Activated T-helper 1 cell treated with Interleukin-2 at 50 U/mL for 16 hours (primary cell): ENCODE measurements at places on chromosomes 1 and 21.

GRCh38 chr1:154497026-154497806, 4.8 kb upstream of the TDRD10 start:
- DNase-seq: no peak

DNA sequence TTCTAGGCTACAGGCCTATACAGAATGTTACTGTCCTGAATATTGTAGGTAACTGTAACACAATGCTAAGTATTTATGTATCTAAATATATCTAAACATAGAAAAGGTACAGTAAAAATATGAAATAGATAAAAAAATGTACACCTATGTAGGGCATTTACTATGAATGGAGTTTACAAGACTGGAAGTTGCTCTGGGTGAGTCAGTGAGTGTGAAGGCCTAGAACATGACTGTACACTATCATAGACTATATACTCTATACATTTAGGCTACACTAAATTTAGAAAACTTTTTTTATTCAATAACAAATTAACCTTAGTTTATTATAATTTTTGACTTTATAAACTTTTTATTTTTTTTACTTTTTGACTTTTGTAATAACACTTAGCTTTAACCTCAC, 136.9 kb downstream of the DUSP10 start:
- DNase-seq: no peak

- no peak for DNase-seq
Observed at GRCh38 chr1:119822406-119822805, 11.1 kb upstream of the REG4 start.

DNA sequence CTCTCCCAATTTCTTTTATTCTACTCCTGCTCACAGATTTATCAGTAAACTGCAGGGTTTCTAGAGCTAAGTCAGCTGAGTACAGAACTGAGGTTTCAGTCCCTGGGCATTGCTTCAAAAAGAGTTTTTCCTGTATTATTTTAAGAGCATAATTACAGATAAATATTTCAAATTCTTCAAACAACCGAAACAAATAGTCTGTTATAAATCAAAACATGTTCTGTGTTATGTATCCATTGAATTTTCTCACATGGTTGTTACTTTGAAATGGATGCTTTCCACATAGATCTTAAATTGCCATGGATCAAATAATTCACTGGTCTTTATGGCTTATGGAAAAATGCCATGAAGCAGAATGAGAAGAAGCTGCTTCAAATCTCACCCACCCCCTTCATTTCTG, 64.5 kb downstream of the LRRC8C start:
- no peak for DNase-seq

DNA sequence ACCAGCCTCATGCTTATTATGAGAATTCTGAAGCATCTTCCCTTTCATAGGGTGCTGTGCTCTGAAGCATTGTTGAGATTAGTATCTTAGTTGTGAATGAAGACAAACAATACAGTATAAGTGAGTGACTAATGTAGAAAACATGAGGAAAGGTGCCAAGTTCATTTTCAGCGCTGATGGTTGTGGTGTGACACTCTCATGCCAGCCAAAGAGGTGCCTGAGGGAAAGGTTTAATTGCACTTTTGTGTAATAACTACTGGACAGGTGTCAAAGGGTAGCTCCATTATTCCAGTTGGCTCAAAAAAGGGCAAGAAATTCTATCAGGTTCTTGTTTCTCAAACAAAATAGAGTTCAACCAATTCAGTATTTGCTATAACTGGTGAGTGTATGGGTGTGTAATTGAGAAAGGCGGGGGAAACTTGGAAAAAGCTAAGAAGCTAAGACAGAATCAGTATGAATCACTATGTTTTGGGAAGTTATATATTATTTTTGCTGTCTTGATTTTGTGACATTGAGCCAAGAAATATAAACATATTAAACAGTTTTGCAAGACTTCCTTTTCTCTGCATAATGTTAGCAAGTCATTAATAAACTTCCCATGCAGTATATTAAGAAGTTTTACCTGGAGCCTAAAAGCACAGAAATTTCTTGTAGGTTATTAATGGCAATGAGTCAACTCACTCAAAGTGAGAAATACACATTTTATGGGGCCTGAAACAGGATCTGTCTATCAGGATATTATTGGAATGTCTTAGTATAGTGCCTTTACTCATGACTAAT, 31.8 kb downstream of the KCNK2 start:
- no peak for DNase-seq

DNA sequence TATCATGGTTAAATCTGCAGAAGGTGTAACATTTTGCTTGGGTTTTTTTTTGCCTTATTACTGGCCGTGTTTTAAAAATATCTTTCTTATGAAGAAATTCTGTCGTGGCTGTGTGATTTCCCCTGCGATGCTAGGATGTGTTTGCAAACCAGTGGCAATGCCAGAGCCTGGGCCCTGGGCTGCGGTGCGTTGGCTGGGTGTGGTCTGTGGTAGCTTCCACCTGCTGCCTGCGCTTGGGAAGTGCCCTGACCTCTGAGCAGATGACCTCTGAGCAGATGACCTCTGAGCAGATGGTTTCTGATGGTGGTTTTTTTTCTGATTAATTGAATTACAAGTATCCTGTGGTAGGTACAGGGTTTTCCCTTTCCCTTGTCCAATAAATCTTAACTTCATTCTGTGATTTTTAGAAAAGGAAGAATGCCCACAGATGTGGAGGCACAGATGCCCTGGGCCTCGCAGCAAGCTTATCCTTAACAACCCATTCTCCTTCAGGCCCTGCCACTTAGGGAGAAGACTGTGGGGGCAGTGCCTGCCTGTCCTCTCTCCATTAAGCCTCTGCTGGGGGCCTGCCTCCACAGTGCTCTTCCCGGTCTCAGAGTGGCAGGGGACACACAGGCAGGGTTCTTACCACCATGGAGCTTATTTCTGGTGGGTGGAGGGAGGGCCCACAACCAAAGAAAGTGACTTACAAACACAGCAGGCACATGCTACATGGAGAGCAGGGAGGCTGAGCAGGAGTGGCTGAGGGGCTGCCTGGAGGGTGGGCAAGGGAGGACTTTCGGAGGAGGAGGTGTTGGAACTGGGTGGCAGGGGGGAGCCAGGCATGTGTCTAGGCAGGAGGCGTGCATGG, 81.7 kb downstream of the PCBP3 start:
- no peak for DNase-seq

DNA sequence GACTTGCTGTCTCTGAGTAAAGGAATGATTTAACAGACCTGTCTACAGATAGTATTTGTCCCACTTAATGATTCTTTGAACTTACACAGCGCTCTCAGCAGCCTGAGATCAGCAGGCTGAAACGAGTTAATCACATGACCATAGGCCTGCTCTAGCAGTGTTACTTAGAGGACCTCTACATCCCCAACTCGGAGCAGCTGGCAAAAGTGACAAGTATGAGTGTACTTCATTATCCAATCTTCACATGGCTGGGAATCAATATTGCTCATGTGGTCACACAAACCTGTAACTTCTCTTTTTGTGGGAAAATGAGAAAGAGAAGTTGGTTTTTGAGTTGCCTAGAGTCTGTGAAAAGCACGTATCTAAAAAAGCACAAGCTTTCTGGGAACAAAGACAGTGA, 11.4 kb upstream of the ATP13A2 start:
- DNase-seq: no peak

DNA sequence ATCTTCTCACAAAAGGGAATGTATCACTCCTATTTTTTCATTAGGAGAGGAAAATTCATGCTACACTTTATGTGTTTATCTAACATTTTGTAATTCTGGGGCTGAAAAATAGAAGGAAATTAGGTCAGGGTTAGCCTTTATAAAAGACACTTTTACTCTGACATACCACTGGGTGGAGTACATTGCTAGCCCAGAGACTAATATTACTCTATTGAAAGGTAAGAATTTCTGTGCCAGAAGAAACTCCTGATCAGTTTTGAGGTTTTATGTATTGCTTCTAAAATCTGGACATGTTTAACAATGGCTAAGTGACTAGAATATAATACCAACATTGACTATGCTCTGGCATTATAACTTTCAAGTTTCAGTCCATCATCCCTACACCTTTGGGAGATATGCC, 724.6 kb downstream of the USP25 start:
- DNase-seq: no peak

DNA sequence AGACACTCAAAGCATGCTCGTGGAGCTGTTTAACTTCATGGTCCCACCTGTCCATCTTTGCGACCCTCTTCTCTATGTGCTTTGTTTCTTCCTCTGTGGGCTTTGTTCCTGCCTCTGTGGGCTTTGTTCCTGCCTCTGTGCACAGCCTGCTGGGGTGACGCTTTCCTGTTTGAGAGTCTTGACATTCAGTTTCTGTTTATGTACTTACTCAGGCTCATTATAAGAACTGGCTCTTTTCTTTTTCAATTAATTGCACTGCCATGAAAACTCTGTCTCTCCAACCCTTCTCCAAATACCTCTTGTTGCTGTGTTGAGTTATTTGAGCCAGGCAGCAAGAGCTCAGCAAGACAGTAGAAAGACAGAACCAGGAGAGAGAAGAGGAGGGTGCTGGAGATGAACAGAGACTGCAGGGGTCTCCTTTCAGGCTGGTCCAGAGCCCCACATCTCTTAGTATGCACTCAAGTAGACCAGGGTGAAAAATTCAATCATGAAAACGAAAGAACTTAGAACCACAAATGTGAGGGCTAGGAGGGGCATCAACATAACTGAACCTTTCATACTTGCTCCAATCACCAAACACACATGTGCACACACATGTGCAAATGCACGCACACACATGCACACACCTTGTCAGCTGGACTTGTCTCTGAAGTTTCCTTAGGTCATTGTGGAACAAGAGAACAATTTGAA, 88.3 kb upstream of the SGIP1 start:
- DNase-seq: peak; percentile 18

DNA sequence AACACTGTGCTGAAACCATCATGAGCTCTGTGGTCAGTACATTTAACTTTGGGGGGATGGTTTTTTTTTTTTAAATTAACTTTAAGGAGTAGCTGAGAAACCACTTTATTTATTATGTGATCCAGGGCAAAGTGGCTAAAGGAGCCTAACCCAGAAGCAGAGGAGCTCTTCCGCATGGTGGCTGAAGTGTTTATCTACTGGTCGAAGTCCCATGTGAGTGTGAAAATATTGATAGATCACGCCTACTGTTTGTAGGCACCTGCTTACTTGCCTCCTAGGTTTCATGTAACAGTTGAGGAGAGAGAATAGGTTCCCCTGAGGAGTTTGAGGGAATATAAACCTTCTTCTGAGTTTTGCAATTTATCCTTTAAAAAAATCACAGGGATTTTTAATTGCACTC, 181.4 kb downstream of the ZP4 start:
- DNase-seq: no peak

- no peak for DNase-seq
Observed at GRCh38 chr1:25769625-25770383, 30.2 kb upstream of the SELENON start.

- no peak for DNase-seq
Observed at GRCh38 chr1:246324711-246325110, 182.4 kb downstream of the SMYD3 start.

DNA sequence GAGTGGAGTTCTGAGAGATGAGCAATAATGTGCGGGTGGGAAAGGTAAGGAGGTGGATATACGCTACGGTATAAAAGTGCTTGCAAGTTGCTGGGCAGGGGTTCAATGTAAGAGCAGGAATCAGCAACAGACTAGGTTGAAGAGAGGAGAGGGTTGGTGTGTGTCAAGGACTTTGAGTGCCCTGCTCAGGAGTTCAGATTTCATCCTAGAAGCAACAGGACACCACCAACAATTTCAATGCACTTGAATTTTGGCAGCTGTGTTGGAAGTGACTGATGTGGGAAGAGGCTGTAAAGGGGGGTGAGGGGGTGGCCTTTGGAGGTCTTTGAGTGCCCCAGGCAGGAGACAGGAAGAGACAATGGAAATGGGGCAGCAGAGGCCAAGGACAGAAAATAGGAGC, 57.3 kb downstream of the RHOU start:
- no peak for DNase-seq

DNA sequence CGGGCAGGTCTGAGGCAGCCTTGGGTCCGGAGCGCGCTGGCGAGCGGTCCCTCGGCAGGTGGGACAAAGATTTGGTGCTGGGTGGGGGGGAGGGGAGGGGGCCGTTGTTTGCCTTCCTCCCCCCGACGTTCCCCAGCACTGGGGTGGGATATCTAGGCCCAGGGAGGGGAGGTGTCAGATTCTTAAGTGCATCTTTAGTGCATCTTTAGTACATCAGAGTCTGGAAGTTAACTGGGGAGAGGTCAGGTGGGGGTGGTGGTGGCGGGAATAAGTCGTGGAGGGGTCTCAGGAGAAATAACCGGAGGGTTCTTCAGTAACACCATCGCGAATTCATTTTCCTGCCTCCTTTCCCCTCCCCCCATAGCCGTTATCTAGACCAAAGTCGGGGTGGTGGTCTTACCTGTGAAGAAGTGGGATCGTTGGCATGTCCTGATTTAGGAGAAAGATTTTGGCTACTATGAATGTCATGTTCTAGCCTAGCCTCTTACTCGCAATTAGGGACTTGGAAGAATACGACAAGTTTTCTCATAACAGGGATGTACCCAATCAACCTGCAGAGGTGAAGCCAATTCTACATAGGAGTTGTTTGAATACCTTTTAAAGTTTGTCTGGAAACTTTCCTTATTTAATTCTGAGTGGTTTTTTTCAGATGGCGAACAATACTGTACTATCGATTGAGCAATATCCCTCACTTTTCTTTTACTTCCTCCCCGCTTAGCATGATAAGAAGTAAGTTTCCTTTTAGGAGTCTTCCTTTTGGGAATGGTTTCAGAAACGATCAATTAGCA, 886 bp downstream of the ZMYM4 start:
- DNase-seq: no peak

DNA sequence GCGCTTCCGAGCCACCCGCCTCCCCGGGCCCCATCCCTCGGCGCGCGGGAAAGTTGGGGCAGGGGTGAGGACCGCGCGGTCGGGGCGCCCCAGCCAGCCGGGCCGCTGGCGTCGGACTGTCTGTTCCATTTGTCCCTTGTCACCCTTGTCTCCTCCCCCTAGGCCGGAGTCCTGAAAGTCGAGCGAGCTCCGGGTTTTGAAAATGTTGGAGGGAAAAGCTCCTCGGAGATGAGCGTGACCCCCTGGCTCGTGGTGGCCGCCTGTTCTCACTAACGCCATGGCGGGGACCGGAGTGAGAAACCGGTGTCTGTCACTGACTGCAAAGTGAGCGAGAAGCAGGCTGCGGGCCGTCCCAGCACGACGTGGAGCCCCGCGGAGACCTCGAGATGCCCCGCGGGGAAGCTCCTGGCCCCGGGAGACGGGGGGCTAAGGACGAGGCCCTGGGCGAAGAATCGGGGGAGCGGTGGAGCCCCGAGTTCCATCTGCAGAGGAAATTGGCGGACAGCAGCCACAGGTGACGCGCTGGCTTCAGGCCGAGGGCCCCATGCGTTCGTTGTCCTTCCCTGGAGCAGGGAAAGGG, 491 bp downstream of the PER3 start:
- DNase-seq: no peak

- no peak for DNase-seq
Observed at GRCh38 chr1:46410156-46411009, 16.3 kb downstream of the FAAH start.

GRCh38 chr1:237799762-237800474, 90.8 kb downstream of the ZP4 start:
- no peak for DNase-seq

- no peak for DNase-seq
Observed at GRCh38 chr1:101259744-101260148, 22.9 kb downstream of the S1PR1 start.

GRCh38 chr1:24591781-24592180, 35.9 kb downstream of the NCMAP start:
- DNase-seq: no peak

GRCh38 chr1:174157157-174157806, 2.0 kb upstream of the RABGAP1L start:
- no peak for DNase-seq

GRCh38 chr21:29166323-29166722, 35.9 kb downstream of the MAP3K7CL start:
- DNase-seq: no peak
